ENCODE measurements at places on chromosomes 1 and 21.
A peak's percentile ranks its signal among the peaks of the same experiment; 100 is the strongest.

- no peak for DNase-seq
Measured at GRCh38 chr1:31624731-31625514, 7.4 kb downstream of the HCRTR1 start.

- no peak for DNase-seq
Measured at GRCh38 chr1:234971586-234972297, 156.9 kb downstream of the TOMM20 start.

DNA sequence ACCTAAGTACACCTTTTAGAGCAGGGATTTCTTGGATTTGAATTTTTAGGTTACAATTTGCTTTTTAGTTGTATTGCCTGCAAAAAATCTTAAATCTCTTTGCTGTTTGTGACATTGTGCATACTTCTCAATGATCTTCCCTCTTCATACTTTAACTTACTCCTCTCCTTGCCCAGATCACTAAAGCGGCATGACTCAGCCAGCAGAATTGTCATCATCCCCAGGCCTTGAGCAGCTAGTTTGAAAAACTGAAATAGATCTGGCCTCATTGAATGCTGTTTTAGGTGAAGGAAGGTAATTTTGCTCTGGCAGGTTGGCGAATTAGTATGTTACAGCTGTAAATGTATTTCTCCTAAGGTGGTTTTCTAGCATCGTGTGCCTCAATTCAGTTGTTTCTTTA, 145.9 kb downstream of the RYR2 start:
- no peak for DNase-seq

DNA sequence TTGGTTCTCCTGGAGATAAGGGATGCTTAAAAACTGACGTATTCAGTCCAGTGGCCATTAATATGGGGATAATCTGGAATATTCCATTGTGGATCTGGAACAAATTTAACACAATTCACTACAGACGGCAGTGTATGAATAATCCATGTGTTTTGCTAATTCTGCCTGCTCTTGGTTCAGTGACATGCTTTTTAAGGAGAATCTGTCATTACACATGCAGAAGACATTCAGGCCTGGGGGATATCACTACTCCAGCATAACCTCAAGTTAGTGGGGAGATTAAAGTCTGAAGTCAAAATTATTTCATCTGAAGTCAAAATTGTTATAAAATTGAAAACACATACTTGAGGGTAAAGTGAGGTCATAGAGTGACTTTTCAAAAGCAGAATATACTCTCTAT, 789.3 kb downstream of the USP25 start:
- DNase-seq: no peak

- no peak for DNase-seq
Measured at GRCh38 chr1:245549996-245550719, 395.4 kb downstream of the KIF26B start.

GRCh38 chr1:94654459-94654858, 112.9 kb upstream of the F3 start:
- DNase-seq: peak; percentile 33

- DNase-seq: no peak
Measured at GRCh38 chr1:168504064-168504837, 39.5 kb downstream of the XCL2 start.

GRCh38 chr21:26842974-26843932, 2.0 kb downstream of the ADAMTS1 start:
- no peak for DNase-seq

DNA sequence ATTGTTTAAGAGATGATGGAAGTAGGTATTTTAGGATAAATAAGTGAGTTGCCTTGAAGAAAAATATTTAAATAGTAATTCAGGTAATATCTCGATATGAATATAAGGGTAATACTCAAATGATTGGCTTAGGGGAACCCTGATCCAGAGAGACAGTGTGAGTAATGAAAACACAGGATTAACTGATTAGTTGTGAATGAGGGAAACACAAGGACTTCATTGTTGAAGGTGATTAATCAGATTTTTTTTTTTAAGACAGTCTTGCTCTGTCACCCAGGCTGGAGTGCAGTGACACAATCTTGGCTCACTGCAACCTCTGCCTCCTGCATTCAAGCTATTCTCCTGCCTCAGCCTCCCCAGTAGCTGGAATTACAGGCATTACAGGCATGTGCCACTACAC, 12.7 kb downstream of the SLC25A33 start:
- no peak for DNase-seq

GRCh38 chr1:183636334-183636682, 725 bp upstream of the ARPC5 start:
- DNase-seq: no peak

GRCh38 chr1:174167265-174167803, 8.0 kb downstream of the RABGAP1L start:
- no peak for DNase-seq

- DNase-seq: no peak
Measured at GRCh38 chr21:39804240-39804639, 59.3 kb downstream of the IGSF5 start.

DNA sequence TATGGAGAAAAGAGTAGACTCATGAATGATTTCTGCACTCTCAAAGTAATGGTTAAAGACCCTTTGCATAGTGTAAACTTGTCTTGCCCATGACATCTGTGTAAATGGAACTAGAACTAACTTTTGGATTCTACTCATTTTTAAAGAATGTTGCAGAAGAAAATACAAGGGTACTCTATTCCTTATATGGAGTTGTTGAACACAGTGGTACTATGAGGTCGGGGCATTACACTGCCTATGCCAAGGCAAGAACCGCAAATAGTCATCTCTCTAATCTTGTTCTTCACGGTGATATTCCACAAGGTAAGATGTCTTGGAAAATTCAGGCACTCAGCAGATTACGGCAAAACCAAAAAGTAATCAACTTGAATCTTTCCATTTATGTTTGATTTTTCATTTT, 19.8 kb downstream of the CCT8 start:
- DNase-seq: no peak

DNA sequence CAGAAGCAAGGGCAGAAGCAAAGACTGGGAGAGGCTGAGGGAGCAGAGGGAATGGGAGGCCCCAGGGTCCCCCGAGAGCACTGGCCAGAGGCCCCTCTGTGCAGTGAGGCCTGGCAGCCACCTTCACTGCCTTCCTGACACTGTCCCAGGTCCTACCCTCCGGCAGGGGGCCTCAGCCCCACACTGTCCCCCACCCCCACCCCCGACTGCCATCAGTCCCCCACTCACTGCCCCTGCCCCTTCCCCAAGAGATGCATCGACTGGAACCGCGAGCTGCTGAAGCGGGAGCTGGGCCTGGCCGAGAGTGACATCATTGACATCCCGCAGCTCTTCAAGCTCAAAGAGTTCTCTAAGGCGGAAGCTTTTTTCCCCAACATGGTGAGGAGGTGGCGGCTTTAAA, 13.0 kb upstream of the PADI6 start:
- DNase-seq: no peak

- no peak for DNase-seq
Measured at GRCh38 chr1:219883400-219884332, 44.7 kb downstream of the SLC30A10 start.

GRCh38 chr1:30478799-30479563, 244.4 kb downstream of the MATN1 start:
- DNase-seq: no peak

- DNase-seq: no peak
Measured at GRCh38 chr1:222529916-222530315, 18.0 kb downstream of the HHIPL2 start.

DNA sequence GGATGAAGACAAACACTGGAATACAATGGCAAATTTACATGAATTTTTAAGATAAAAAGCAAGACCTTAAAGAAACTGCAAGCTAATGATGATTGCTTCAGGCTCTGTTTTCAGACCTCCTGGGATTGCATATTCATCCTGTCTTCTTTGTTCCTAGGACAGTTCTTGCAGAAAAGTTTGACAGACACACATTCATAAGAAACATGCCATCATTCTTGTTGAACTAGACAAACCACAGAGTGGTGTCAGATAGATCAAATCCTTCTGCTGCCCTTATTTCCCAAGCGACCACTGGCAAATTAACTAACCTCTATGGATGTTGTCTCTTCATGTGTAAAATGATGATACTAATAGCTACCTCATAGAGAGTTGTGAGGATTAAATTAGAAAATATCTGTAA, 181.3 kb downstream of the KCTD3 start:
- DNase-seq: no peak

DNA sequence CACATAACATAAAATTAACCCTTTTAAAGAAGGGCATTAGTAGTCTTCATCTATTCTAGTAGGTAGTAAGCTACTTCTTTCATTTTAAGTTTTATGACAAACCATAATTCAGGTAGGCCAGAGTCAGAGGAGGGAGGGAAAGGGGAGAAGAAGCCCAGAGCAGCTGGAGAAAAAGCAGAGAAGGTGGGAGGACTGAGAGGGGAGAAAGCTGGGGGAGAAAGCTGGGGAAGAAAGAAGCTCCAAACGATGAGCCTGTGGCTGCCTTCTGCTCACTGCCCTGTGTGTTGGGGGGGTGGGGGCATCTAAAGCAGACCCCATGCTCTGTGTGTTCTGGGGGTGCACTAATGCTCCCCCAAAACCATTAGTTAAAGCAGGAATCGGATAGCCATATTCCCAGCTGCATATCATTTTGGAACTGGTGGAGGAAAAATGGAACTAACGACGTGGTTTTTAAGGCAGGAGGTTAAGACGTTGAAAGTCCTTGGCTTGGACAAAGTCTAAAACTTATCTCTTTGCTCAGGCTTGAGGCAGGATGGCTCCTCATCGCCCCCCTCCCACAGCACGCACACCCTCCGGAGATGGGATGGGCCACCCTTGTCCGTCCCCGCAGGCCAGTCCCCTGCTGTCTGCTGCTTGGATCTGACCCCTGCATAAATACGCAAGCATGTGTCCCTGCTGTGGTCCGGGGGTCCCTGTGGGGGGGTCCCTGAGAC, 184.2 kb downstream of the DYRK1A start:
- no peak for DNase-seq

DNA sequence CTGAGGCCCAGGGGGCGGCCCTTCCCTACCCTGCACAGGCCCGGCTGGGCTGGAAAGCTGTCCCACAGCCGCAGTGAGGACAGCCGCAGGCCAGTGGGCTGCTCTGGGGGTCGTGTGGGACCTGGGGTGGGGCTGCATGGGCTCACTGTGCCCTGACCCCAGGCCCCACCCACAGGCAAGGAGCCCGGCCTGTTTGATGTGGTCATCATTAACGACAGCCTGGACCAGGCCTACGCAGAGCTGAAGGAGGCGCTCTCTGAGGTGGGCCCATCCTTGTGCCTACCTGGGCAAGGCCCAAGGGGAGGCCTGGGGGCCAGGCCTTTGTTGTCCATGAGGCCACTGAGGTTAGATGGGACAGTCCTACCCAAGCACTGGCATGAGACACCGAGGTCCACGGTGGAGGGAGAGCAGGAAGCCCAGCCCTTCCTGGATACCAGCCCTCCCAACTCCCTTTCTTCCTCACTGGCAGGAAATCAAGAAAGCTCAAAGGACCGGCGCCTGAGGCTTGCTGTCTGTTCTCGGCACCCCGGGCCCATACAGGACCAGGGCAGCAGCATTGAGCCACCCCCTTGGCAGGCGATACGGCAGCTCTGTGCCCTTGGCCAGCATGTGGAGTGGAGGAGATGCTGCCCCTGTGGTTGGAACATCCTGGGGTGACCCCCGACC, 1.4 kb upstream of the GJC2 start:
- no peak for DNase-seq

DNA sequence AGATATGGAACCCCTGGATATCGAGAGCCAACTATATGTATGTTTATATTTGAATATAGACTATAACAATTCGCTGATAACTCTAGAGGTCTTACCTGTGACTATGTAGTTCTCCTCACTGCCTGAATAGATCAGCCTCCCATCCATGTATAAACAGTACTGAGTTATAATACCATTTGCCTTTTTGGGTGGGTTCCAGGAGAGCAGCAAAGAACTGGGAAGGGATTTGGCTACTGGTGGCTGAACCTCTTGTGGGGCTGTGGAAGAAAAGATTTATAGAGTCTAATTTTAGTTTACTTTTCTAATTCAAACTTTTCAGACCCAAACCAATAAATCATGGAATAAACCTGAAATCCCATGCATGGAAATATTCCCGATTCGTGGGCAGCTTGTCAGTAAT, 376.9 kb downstream of the USH2A start:
- DNase-seq: no peak

DNA sequence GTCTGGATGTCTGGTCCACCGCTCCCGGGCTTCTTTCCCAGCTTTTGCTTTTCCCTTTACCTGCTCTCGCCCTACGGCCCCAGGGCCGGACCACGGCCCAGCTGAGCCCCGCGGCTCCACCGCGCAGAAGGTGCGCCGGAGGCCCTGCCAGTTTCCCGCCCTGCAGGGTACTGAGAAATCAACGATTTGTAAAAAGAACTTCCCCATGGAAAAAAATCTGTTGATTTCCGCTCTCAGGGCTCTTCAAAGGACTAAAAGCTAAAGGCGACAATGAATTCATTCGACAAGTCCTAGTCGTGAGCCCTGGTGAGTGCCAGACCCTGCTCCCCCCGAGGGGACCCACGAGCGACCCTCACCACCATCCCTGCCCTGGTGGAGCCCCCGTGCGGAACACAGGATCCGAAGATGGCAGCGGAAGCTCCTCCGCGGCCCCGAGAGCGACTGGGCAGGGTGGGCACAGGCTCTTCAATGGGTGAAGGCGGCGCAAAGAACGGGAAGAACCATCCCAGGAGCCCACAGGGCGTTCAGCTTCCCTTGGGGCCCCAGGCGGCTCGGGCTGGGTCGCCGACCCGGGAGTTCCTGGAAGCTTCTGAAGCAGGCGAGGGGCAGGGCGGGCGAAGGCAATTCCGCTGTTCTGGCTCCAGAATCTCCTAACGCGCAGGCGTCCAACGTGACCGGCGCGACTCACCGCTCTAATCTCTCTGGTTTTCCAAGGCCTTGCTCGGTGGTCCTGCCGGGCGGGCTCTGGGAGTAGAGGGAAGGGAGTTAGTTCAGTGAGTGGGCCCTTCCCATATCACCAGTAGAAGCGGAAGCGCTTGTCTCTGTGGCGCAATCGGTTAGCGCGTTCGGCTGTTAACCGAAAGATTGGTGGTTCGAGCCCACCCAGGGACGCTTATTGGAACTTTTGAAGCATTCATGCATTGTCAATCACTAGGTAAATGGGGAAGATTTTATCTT, 6.6 kb upstream of the RNU1-2 start:
- DNase-seq: no peak

- no peak for DNase-seq
Measured at GRCh38 chr21:33655588-33656221, 13.4 kb downstream of the ITSN1 start.
